ENCODE measurements at places on chromosomes 3 and 15.
A peak's percentile ranks its signal among the peaks of the same experiment; 100 is the strongest.

DNA sequence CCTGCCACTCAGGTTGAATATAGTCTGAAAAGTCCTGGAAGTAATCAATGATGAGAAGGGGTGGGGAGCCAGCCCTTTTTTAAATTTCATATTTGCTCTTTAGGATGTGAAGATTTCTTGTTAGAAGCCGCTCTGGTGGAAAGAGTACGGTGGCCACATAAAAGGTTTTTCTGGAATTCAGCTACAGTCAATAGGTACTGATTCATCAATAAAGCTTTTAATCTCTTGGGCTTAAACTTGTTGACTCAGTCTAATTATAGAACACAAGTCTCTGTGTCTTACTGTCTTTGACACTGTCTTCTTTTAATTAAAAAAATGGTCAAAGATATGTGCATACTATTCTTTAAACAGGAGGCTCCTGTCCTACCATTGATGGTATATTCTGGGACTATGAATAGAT, 99.9 kb upstream of the TP63 start:
- DNase-seq, result no peak

DNA sequence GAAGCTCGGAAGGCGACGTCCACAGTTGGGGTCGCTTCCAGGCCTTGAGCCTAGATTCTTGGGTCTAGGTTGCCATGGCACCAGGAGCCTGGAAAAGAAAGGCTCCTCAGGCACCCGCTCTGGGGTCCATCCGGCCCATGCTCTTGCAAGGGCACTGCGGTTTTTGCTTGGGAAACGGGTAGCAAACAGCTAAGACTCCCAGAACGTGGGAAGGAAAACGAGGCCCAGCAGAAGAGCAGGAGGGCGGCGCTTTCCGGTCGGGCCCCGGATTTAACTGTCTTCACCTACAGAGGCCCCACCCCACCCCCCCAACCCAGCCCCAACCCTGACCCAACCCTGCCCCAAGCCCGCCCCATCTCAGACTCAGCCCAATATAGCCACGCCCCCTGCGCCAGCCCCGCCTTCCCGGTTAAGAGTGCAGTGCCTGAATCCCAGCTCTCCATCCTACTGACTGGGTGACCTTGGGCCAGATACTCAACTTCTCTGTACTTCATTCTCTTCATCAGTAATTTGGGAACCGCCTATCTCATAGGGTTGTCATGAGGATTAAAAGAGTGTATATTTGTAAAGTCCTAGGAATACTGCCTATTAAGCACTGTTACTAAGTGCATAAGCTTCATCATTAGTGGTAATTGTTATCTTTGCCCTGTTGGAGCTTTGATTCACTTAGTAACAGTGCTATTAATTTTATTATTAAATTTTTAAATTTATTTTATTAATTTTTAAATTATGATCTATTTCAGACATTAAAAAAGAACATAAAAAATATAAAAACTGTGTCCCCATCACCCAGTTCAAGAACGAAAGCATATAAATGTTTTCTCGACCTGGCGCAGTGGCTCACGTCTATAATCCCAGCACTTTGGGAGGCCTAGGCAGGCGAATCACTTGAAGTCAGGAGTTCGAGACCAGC, 28.4 kb upstream of the SMAD6 start:
- DNase-seq, result peak; percentile 72

GRCh38 chr15:83109532-83109931, 2.1 kb downstream of the TM6SF1 start:
- DNase-seq, result no peak

GRCh38 chr15:38687775-38688495, 123.3 kb upstream of the RASGRP1 start:
- peak; percentile 47 for DNase-seq

GRCh38 chr3:171678971-171679492, 131.3 kb downstream of the PLD1 start:
- no peak for DNase-seq

- no peak for DNase-seq
Observed at GRCh38 chr3:81998139-81998755, 236.8 kb upstream of the GBE1 start.

- DNase-seq, result no peak
Observed at GRCh38 chr3:135992072-135992471, 26.5 kb downstream of the PPP2R3A start.

- DNase-seq, result no peak
Observed at GRCh38 chr3:127247292-127247691, 40.6 kb downstream of the PRR20G start.

DNA sequence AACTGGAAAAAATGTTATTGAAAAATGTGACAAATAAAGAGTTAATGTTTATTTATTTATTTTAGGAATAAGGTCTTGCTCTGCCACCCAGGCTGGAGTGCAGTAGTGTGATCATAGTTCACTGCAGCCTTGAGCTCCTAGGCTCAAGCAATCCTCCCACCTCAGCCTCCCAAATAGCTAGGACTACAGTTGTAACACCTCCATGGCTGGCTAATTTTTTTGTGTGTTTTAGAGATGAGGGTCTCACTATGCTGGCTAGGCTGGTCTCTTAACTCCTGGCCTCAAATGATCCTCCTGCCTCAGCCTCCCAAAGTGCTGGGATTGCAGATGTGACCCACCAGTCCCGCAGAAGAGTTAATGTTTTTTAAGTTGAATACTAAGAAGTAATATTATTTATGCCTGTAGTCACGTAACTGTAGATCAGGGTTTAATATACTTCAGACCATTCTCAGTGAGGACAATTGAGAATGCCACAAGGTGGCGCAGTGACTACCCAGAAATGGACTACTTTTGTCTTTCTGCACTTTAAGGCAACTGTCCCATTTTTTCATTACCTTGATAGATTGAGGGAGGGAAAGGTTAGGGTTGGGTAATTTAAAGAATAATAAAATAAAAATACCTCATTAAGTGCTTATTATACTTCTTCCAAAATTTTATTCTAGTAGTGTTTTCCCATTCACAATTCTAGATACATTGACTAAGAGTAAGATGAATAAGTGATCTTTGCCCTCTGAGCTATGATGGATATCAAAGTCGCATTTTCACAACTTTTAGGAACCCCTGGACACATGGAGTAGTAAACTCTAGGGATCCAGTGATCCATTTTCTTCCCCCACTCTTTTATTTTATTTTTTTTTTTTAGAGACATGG, 6.0 kb downstream of the MUC13 start:
- peak; percentile 71 for DNase-seq

GRCh38 chr15:89383365-89384175, 48.9 kb upstream of the POLG start:
- no peak for DNase-seq

- no peak for DNase-seq
Observed at GRCh38 chr3:147812186-147812911, 403.2 kb downstream of the ZIC1 start.

DNA sequence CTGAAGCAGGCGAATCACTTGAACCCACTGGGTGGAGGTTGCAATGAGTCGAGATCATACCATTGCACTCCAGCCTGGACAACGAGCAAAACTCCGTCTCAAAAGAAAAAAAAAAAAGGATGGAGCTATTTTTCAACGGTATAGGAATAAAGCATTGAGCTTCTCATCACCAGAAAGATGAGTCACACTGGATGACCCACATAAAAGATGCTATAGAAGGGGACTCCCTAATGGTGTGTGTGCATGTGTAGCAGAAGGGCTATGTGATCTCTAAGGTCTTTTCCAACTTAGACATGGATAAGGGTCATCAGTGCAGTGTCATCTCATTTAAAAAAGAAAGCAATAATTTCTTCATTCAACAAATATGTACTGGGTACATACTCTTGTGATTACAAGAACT, 476.0 kb downstream of the MFSD1 start:
- DNase-seq, result no peak

GRCh38 chr3:102235679-102236078, 199.1 kb upstream of the ZPLD1 start:
- DNase-seq, result no peak

- no peak for DNase-seq
Observed at GRCh38 chr3:124601190-124601589, 129.1 kb upstream of the UMPS start.

DNA sequence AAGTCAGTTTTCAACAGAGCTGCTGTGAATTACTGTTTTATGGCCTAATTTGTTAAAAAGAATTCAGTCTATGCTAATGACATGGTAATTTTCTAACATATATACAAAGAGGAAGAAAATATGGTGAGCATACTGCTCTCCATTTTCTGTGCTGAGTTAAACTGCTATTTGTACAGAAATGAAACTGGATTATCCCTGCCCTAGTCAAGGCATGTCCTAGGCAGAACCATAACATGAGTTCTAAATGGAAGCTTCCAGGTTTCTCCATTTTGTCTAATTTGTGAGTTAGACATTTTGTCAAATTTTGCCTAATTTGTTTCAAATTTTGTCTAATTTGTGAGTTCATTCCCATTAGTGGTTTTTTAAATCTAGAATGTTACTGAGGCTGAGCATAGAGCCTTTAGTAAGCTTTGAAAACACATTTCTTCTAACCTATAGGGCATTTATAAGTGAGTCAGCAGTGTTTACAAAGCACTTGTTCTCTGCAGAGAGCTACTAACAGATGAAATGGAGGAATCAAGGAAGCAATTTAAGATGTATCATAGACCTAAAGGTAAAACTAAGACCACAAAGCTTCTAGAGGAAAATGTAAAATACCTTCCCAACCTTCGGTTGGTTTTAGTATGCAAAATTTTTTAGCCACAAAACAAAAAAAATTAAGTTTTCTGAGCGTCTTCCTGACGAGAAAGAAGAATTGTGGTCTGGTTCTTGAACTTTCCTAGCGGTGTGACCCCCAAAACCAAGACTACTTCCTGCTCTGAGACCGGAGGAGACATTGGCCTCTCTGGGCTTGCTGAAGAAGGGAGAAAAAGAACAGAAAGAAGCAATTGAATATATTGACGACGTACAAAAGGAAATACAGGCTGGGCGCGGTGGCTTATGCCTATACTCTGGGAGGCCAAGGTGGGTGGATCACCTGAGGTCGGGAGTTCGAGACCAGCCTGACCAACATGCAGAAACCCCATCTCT, 9.8 kb downstream of the P2RY14 start:
- peak; percentile 30 for DNase-seq

GRCh38 chr3:194344012-194344411, 7.1 kb downstream of the CPN2 start:
- peak; percentile 84 for DNase-seq

- DNase-seq, result no peak
Observed at GRCh38 chr15:73560501-73561117, 72.6 kb downstream of the NPTN start.

GRCh38 chr15:38631119-38632075, 66.8 kb upstream of the RASGRP1 start:
- peak; percentile 31 for DNase-seq

- no peak for DNase-seq
Observed at GRCh38 chr15:93270937-93271467, 182.0 kb upstream of the RGMA start.

DNA sequence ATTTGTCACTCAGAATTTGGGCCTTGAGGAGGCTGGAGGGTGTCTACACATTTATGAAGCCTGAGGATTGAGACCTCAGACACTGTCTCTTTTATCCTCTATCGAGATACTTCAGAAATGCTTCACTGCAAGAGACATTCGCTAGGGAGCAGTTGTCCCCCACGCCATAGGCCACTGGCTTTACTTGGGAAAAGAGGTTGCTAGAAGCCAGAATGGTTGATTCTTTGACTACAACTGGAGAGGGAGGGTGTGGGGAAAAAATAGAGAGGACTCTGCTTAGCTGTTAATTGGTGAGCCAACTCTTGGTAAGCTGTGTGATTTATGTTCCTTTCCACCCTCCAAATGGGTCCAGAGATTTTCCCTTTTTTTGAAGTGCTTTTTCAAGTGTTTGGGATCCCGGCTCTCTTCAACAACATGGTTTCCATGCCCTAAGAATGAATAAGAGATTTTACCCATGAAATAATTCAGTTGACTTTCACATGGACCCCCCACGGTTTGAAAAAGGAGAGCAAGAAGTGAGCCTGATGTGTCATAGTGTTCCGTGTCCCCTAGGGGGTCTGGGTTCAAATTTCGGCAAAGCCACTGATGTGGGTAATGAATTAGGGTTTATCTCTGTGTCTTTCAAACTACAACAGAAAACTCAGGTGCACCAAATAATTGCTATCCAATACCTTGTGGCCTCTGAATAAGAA, 2.7 kb downstream of the BOC start:
- DNase-seq, result no peak

GRCh38 chr3:29236146-29236840, 44.6 kb upstream of the RBMS3 start:
- DNase-seq, result no peak

DNA sequence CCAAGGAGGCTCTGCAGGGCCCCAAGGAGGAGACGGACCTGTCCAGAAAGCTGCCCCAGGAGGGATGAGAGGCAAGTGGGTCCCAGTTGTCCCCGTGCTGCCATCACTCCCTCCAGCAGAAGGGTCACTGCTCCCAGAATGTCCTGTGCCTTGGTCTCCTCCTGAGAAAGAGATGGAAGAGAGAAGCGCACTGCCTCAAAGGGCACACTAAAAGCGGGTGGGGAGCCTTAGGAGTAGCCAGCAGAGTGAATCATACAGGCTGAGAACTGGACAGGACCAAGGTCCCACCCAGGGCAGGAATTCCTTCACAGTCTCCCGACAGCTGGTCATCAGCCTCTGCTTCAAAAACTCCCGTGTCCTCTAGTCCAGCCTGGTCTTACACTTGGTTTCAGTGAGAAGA, 4.6 kb downstream of the THPO start:
- no peak for DNase-seq

DNA sequence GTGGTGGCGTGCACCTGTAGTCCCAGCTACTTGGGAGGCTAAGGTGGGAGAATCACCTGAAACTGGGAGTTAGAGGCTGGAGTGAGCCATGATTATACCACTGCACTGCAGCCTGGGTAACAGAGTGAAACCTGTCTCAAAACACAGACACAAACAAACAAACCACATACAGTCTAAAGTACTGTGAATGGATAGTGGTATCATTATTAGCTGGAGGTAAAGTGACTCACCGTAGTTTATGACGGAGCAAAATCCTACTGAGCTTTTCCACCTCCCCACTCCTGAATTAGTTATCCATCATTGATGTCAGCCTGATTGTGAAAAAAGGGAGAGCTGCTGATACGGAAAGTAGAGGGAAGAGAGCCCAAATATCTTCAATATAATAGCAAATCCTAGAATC, 3.2 kb upstream of the CNOT10 start:
- DNase-seq, result no peak

- DNase-seq, result peak; percentile 58
Observed at GRCh38 chr3:58471025-58471887, 20.6 kb upstream of the KCTD6 start.
